ENCODE measurements at places on chromosomes 3 and 15. TPM values are rescaled to one million over a fixed set of nuclear protein-coding genes. Genes with fewer than 3 reads are reported as not detected.

DNA sequence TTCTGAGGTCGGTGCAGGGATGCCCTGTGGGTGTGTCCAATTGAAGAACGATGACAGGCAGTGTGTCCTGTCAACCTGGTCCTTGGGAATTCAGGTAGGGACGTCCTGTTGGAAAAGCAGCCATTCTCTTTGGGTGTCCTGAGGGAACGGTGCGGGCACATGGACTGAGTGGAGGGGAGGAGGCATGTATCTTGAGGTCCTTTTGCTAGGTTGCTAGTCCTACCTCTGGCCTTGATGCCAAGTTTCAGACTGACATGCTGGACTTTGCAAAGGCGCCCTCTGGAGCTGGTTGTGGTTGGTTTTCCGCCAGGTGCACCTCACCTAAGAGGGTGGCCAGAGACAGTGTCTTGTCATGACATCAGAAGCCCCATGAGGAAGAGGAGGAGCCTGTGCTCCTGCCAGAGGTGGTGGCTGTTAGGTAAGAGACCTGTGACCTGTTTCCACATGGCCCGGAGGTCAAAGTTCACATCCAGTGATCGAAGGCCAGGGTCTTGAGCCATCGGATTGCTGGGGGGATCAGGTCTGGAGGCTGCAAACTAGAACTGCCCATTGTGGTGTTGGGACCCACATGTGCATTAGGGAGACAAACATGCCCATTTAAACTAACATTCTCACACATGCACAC lies 106.3 kb downstream of the SNRPN start:
- peak; percentile 29 for DNase-seq
- peaks cover 98% of the 10 kb centered on the region for H3K36me3 ChIP-seq
- H3K4me1 ChIP-seq = no peaks in the 10 kb centered on the region
- no peak overlapping the region for H3K4me3 ChIP-seq
- no peaks in the 10 kb centered on the region for H3K27me3 ChIP-seq

DNA sequence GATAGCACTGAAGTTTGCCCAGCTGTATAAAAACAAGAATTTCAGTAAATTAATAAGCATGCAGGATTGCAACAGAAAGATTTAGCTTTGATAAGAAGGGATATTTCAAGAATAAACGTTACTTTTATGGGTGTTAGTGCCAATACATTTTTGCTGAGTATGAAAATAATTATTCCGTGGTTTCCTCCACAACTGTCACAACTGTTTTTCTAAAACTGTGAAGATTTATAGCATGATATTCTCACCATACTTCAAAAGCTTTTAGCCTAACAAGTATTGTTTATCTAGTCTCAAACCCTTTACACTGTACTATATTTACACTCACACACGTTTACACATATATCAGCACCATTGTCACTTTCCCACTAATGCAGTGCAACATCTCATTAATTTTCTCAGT lies 200.5 kb downstream of the TPRG1 start:
- DNase-seq = no peak
- H3K36me3 ChIP-seq = no peaks in the 10 kb centered on the region
- H3K4me1 ChIP-seq = no peaks in the 10 kb centered on the region
- H3K27me3 ChIP-seq = no peaks in the 10 kb centered on the region
- H3K27ac ChIP-seq = no peak overlapping the region

DNA sequence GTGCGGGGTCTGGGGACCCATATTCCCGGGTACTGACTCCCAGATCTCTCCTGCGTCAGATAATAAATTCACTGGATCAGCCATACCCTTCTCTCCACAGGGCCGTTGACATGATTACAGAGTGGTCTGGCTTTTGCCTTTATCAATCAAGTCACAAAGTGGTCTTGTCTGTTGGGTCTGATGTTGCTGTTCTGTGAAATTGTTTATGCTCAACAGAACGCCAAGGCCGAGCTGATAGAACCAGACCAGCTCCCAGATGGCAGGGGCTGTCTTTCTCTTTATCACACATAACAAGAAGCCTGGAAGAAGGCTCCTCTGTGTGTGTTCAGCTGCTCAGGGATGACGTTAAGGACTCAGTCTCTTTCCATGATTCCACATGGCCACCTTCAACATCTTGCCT lies 751 bp upstream of the DCLK3 start:
- peaks cover 14% of the 10 kb centered on the region for H3K27me3 ChIP-seq
- H3K27ac ChIP-seq = no peak overlapping the region
- no peaks in the 10 kb centered on the region for H3K36me3 ChIP-seq
- no peak overlapping the region for H3K4me3 ChIP-seq

GRCh38 chr3:50245831-50246516 lies 10.0 kb downstream of the GNAI2 start:
- peak; percentile 99 for DNase-seq
- H3K4me3 ChIP-seq = peak overlapping the region; percentile 35
- H3K27ac ChIP-seq = peak overlapping the region; percentile 97
- H3K4me1 ChIP-seq = peaks cover 100% of the 10 kb centered on the region
- no peaks in the 10 kb centered on the region for H3K36me3 ChIP-seq
- H3K27me3 ChIP-seq = no peaks in the 10 kb centered on the region

LSAMP gene
- 1.9 TPM for total RNA-seq

UQCRC1 gene
- total RNA-seq = 126 TPM

Data from spleen (tissue), 13 donors.